ENCODE measurements at places on chromosomes 11 and 22.
A peak's percentile ranks its signal among the peaks of the same experiment; 100 is the strongest.

DNA sequence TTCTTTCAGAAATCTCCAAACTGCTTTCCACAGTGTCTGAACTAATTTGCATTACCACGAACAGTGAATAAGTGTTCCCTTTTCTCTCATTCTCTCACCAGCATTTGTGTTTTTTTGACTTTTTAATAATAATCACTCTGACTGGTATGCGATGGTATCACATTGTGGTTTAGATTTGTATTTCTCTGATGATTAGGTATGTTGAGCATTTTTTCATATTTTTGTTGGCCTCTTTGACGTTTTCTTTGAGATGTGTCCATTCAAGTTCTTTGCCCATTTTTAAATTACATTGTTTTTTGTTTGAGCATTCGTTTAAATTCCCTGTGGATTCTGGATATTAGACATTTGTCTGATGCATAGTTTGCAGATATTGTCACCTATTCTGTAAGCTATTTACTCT, 1639.6 kb upstream of the TENM4 start:
- DNase-seq = no peak

DNA sequence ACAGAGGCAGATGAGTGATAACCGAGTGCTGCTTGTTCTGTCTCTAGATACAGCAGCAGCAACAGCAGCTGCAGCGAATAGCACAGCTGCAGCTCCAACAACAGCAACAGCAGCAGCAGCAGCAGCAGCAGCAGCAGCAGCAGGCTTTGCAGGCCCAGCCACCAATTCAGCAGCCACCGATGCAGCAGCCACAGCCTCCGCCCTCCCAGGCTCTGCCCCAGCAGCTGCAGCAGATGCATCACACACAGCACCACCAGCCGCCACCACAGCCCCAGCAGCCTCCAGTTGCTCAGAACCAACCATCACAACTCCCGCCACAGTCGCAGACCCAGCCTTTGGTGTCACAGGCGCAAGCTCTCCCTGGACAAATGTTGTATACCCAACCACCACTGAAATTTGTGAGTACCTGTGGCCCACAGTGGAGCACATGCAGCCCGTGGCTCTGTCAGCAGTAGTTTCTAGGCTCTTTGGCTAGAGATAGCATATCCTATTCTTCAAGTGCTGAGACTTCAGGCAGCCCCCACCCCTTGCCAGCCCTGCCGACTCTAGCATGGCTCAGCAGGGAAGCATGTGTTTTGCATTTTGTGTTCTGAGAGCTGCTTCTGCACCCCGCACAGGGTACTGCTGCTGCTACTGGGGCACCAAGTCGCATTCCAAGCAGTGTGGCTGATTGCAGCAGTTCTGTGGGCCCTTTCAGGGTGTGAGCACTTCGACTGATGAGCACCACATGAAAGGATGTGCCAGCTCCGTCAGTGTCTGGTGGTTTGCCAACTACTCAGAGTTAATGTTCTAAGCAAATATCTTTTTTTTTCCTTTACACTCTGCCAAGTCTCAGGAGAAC, 59.2 kb downstream of the MED15 start:
- DNase-seq = peak; percentile 65

GRCh38 chr11:116215471-116216113, 557.2 kb downstream of the BUD13 start:
- no peak for DNase-seq

DNA sequence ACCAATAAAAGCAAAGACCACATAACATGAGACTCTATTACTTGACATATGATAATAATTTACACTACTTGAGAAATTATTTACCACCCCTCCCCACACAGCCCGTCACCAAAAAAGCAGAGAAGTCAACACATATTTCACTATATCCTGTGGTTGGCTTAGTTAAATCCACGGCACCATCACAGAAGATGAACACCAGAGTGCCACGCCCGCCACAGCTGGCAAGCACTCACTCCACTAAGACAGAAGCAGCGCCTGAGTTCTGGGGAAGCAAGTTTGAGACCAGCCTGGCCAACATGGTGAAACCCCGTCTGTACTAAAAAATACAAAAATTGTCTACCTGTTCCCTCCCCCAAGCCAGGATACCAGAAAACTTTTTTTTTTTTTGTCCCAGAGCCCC, 53.1 kb downstream of the PACSIN2 start:
- DNase-seq = no peak

GRCh38 chr11:85127349-85127748, 499.8 kb downstream of the DLG2 start:
- DNase-seq = no peak

- no peak for DNase-seq
Measured at GRCh38 chr22:36546092-36546804, 17.3 kb upstream of the EIF3D start.

DNA sequence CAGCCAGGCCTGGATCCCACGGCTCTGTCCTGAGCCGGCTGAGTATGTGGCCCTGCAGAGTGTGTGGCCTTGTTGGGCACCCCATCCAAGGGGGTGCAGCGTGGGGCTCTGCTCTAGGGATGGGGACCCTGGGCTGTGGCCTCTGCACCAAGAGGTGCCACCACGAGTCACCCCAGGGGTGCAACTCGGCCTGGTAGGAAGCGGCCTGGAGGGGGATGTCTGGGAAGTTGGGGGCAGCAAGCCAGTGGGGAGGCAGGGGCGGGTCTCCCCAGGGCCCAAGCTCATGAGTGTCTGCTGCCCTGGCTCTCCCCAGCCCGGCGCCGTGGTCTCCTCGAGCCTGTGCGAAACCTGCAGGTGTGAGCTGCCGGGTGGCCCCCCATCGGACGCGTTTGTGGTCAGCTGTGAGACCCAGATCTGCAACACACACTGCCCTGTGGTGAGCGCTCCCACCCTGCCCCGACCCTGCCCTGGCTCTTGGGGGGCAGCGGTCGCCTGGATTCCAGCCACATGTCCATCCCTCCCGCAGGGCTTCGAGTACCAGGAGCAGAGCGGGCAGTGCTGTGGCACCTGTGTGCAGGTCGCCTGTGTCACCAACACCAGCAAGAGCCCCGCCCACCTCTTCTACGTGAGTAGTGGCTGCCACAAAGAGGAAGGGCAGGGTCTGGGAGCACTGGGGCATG, 24.2 kb upstream of the MUC5B start:
- no peak for DNase-seq

- DNase-seq = no peak
Measured at GRCh38 chr11:61293867-61294716, 1.0 kb downstream of the VWCE start.

- no peak for DNase-seq
Measured at GRCh38 chr11:130551388-130551787, 102.9 kb downstream of the ADAMTS15 start.

GRCh38 chr22:22394591-22394990, 114.0 kb downstream of the ZNF280B start:
- DNase-seq = no peak

- DNase-seq = no peak
Measured at GRCh38 chr11:45948356-45948755, 25.9 kb downstream of the LARGE2 start.

DNA sequence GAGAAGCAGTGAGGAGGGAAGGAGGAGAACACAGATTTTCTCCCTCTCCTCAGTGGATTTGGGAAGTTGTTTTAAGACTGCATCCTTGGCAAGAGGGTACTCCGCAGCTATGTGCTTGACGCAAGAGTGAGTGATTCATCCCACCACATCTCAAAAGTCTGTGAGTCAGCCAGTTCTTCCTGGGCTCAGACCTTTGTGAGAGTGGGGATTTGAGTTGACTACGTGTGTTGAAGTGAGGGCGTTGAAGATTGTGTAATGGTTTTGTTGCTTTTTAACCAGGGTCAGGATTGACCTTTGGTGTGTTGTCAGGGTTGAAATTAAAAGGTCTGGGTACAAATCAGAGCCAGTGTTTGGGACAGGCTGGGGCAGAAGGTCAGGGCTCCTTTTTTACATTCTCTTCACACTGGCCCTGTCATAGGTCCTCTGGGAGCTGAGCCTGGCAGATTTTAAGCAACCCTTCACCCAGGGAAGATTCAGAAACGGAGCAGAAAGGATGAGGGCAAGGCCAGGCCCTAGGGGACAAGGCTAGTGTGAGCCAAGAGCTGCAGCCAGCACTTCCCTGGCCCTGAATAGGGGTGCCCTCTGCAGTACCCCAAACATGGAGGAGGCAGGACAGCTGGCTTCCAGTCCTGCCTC, 4.2 kb upstream of the C11orf86 start:
- peak; percentile 100 for DNase-seq

All from GM04503 (cell line).